Hematopoietic multipotent progenitor cell treated with erythropoietin and hydrocortisone succinate and interleukin-3 and kit ligand, for 17 days (in vitro differentiated cells): ENCODE measurements at places on chromosomes 1 and 21.

GRCh38 chr1:225572422-225572821 is 80.5 kb downstream of the ENAH start:
- no peak for DNase-seq

DNA sequence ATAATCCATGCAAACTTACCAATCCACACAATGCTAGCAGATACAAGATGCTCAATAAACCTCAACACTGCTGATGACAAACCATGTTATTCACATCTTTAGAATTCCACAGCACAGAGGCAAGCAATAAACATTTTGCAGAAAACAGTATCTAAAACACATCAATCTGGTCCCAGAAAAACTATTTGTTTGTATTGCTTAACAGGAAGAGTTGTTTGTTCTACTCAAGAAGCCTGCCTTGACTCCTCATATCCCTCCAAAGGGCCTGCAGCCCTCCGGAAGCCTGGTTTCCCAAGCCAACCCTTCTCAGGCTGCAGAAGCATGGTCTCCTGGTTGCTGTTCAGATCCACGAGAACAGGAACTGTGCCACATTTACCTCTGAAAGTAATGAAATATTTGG is 139.7 kb downstream of the RERE start:
- no peak for DNase-seq

DNA sequence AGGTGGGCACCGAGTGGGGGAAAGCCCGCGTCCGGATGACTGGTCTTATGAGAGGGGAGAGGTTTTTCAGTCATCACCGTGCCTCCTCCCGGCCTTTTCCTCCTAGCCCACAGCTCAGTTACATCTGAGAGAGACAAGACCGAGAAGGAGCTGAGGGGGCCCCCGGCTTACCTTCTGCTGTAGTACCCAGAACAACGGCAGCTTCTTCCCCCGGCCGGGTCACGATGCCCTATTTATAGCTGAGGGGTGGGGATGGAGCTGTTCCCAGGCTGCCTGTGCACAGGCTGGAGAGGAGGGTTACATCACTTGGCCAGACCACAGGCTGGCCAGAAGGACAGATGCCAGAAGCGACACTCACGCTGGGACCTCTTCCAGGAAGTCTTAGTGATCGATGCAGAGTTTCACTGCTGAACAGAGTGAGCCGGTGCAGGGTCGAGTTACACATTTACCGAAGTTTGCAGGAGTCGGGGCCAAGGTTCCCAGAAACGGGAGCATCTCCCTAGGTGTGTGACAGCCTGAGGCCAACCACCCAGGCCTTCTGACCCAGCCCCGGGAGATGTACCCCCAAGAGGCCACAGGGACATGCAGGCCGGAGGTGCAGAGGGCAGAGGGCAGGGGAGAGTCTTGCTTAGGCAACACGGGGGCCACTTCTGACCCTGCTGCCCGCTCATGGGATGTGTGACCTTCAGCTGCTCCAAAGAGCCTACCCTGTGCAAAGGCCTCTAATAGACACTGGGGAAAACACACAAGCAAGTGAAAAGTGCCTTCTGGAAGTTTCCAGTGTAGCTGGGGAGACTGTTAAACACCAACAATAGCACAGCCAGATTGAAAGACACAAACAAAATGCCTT is at the start of gene AGT:
Gene AGT (minus strand): TSS at position 208 of the 850 bp plus-strand sequence. CDS start 3,299 bp downstream, outside the sequence.
- DNase-seq = no peak

DNA sequence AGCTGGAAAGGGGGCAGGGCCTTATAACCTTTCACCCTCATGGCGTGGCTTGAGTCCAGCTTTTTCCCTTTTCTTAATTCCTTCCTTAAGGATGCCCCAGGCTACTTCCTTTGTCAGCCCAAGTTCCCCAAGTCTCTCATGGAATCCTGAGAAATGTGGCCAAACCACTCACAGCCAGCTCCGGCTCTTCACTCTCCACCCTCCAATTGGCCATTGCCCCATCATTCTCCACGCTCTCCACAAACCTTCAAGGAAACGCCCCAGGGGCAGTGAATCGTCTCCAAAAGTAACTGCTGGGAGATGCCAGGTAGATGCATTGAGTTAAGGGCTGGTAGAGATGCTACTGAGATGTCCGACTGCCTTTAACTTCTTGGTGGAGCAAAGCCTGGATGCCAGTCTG is 113.5 kb upstream of the CD34 start:
- DNase-seq = no peak

- no peak for DNase-seq
These were observed 21.0 kb downstream of the CACNA1S start for GRCh38 chr1:201091256-201091655.

DNA sequence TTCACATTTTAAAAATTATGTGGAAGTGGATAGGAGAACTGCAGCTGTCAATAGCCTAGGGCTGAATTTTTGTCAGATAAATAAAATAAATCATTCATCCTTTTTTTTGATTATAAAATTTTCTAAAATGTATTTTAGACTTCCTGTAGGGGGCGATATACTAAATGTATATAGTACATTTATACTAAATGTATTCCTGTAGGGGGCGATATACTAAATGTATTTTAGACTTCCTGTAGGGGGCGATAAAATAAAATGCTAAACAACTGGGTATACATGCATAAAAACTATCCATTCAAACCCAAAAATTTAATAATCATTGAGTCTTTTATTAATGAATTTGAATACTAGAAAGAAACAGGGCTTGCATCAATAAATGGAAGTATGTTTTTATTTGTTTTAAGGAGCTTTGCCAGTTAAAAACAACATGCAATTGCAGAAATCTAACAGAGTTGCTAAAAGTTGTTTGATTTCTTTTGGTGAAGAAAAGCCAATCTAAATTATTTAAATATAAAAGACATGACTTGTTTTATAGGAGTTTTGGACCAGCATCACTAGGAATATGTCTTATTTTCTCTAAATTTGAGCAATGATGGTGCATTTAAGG is 31.4 kb downstream of the CLCA1 start:
- DNase-seq = peak; percentile 72

- no peak for DNase-seq
These were observed 4.3 kb upstream of the CBR1 start for GRCh38 chr21:36065497-36066036.
